ENCODE measurements at places on chromosomes 6 and 20.

DNA sequence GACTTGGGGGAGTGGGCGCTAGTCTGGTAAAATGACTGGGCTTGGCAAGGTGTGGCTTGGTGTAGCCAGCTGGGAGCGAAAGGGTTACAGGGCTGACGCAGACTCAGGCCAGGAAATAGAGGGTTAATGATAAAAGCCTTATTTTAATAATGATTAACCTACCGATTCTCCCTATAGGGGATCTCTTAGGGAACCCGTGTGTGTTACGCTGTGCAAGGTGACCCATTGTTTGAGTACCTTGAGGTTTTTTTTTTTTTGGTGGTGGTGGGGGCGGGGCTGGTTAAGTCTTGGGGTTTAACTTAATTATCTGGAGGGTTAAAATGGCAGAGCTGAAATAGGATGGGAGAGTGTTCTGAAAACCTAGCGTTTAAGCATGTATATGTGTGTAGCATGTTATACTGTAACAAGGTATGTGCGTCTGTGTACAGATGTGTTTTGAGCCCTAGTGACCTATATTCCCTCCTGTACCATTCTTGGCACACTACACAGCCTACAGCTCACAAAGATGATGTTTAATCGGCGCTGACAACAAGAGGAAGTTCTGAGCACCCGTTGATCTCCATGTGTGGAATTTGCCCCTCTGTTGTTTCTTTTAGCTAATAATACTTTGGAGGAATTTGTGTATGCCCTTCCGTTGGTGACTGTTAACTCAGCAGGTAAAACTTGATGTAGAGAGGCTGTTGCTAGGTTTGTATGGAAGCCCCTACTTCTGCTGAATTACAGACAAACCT lies 1.3 kb downstream of the CARMIL1 start:
- DNase-seq = no peak

- no peak for DNase-seq
Measured at GRCh38 chr6:117481278-117481925, 1.1 kb upstream of the DCBLD1 start.

DNA sequence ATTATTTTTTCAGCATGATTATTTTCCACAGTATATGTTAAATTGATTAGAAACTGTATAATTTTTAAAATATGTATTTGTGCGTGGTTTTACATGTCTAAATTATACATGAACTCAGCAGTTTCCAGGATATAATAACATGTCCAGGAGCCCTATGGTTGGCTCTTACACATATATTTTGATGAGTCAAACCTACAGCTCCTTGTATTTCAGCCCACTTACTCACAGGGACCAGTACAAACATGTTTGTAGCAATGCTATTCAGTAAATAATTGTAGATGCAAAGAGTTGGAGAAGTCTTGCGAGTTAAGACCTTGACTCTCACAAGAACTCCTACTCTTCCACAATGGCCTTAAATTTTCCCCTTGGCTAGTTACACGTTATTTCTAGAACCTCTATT lies 107.2 kb upstream of the SASH1 start:
- DNase-seq = no peak

DNA sequence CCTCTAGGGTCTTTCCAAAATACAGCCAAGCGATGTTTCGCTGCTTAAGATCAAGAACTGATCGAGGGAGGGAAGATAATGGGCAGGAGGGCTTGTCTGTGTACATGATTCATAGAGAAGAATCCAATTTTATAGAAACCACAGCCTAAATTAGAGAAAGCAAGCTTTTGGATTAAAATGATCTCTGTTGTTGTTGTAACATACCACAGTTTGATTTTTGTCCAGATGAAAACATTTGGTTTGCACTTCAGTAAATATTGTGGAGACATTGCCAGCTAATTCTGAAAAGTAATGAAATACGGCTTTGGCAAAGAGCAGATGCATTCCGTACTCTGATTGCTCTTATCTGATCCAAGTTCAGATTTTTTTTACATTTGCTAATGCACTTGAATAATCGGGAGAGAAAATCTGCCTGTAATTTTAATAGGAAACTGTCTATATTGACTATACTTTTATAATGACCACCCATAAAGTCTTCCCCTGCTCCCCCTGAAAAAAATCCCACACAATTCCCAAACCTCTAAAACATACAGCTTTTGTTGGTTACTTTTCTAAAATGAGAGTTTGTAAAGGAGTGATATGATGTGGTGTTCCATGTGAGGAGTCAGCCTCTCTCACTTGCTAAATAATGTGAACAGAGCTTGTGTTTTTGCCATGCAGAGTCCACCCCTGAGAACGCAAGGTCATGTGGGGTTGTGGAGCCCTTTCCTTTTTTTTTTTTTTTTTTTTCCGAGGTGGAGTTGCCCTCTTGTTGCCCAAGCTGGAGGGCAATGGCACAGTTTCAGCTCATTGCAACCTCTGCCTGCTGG lies 199.9 kb downstream of the DTNBP1 start:
- no peak for DNase-seq

GRCh38 chr6:110882274-110882619 lies 7.7 kb downstream of the AMD1 start:
- no peak for DNase-seq

- DNase-seq = no peak
Measured at GRCh38 chr6:16473184-16473907, 235.0 kb downstream of the GMPR start.

DNA sequence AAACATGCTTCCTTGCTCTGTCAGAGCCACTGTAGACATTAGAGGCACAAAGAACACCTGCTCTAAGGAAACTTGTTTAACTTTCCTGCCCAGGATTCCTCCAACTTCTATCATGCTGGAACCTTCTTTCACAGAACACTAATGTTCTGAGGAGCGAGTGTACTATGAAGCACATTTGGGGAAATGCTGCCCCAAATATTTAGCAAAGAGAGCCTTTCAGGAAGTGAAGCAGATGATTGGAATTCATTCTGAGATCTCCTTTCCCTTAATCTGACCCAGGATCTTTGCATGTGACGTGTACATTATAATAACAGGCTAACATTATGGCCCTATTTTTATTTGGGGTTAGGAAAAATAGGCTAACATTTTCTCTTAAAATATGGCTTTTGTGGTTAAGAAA lies 21.0 kb upstream of the FYN start:
- DNase-seq = no peak

- DNase-seq = no peak
Measured at GRCh38 chr20:9808166-9808565, 30.7 kb downstream of the PAK5 start.

- peak; percentile 38 for DNase-seq
Measured at GRCh38 chr20:62214067-62214466, 6.0 kb downstream of the HRH3 start.

DNA sequence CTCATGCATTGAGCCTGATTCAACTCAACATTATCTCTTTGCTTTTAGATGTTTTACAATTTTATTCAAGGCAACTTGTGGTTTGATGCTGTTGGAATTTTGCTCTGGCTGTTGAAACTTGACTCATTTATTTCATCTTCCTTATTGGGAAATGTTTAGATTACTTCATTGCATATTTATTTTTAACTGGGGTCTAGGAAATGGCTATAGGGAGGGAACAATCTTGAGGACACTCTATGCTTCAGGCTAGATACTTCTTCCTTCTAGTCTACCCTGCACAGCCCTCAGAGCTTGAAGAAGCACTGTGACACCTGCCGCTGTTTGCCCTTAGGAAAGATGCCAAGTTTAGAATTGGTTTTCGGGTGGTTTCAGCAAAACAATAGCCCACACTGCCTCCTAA lies 183.4 kb downstream of the ADGRG6 start:
- peak; percentile 3 for DNase-seq

GRCh38 chr20:5864428-5864827 lies 85.9 kb downstream of the TRMT6 start:
- DNase-seq = no peak

- no peak for DNase-seq
Measured at GRCh38 chr6:67393356-67393755, 1241.7 kb upstream of the ADGRB3 start.

- DNase-seq = no peak
Measured at GRCh38 chr6:11111769-11112437, 378 bp upstream of the ERVFRD-1 start.

DNA sequence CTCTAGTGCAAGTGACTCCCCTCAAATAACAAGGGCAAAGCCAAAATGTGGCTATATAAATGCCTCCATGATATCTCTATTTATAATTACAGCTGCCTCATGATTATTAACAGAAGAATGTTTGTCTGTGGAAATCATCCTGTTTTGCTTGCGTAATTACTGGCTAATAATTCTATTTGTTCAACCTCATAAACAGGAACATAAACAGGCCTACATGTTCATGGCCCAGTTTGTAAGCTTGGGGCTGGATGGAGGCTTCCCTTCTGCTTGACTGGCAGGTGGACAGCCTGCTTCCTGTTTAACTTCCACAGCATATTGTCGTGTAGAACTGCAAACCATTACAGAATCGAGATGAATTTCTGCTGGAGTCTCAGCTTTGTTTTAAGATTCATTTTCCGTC lies 766.0 kb upstream of the MAP3K7 start:
- DNase-seq = no peak

- no peak for DNase-seq
Measured at GRCh38 chr6:64777941-64778785, 928.9 kb downstream of the EYS start.

- DNase-seq = no peak
Measured at GRCh38 chr6:56683882-56684281, 41.2 kb upstream of the DST start.

DNA sequence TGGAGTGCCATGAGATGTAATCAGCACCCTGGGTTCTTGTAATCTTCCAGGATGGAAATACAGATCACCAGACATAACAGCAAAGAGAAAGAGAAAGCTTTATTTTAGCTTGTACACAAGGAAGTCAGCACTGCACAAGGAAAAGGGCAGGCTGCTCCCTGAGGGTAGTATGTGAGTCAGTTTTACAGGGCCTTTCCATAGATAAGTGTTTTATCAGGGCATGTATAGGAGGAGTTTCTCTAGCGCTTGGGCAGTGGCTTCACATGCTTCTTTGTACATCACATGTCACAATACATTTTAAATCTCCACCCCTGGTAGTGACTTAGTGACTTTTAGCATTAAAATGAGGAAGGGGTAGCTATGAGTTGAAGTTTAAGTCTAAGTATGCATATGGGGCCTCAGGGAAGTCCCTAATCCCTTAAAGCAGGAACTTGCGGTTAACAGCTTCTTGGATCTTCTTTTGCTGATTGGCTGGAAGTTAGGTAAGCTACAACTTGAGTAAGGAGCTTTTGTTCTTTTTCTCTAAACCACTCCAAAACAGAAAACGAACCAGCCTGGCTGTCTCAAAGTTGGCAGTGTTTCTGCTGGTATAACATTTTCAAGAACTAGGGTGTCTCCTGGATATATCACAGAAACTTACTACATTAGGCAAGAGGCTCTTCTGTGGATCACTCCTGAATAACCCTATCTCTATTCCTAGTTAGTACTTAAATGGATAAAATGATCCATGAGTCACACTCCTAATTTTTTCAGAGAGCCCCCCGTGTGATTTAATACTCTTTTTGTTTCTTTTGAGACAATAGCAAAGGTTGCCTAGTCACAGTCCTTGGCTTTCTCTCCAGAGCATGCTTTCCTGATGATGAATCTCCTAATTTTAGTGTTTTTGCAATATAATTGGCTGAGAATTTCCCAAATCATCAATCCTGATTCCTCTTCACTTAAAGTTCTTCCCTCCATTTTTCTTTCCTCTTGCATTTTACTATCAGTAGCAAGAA lies 60.2 kb downstream of the MRAP2 start:
- DNase-seq = no peak

DNA sequence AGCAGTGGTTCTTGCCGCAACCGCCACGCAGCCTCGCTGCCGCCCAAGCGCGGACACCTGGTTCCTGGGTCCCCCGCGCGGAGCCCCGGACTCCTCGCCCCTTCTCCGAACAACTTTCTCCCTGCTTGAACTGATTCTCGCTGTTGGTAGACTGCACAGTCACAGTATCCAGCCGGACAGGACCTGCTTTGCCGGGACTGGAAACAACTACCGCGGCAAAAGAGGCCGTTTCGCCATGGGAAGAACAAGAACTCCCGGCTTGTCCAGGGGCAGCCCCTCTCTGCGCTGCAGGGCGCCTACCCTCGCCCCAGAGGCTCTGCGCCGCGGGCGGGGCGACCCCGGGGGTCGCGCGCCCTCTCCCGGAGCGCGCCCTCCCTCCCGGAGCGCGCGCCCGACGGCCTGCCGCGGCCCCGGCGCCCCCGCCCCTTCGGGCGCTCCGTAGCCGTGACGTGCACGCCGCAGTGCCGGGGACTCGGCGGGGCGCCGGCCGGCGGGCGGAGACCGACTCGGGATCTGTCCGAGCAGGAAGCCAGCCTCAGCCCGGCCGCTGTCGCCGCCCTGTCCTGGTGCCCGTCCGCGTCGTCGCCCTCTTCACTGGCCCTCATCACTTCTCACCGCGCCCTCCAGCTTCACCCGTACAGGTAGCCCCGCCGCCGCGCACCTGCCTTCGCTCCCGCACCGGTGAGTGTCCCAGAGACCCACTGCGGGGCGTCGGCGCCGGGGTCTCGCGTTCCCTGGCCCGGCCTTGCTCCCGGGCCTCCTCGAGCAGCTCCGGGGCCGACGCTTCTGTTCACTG lies at the start of gene MYO6:
Gene MYO6 (plus strand): TSS at position 497 of the 796 bp plus-strand sequence. CDS start 68,309 bp downstream, outside the sequence.
- DNase-seq = peak; percentile 64

- DNase-seq = no peak
Measured at GRCh38 chr6:96330884-96331283, 190.7 kb upstream of the UFL1 start.

DNA sequence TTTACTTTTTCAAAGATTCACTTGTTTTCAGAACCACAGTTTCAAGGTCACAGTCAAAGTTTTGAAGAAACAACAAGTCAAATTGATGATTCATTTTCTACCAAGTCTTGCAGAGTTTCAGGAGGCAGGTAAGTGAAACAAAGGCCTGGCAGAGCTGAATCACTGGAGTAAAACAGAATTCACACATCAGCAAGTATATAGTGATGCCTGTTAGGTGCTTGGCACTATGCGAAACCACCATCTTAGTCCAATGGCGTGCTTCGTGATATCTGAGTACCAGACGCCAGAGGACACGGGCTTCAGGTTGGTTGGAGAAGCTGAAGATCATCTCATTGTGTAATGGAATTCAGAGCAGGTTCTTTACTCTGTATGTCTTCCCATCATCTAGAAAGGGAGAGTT lies 75.9 kb downstream of the RTN4IP1 start:
- no peak for DNase-seq

- DNase-seq = no peak
Measured at GRCh38 chr6:159493898-159494585, 199.0 kb downstream of the SOD2 start.

DNA sequence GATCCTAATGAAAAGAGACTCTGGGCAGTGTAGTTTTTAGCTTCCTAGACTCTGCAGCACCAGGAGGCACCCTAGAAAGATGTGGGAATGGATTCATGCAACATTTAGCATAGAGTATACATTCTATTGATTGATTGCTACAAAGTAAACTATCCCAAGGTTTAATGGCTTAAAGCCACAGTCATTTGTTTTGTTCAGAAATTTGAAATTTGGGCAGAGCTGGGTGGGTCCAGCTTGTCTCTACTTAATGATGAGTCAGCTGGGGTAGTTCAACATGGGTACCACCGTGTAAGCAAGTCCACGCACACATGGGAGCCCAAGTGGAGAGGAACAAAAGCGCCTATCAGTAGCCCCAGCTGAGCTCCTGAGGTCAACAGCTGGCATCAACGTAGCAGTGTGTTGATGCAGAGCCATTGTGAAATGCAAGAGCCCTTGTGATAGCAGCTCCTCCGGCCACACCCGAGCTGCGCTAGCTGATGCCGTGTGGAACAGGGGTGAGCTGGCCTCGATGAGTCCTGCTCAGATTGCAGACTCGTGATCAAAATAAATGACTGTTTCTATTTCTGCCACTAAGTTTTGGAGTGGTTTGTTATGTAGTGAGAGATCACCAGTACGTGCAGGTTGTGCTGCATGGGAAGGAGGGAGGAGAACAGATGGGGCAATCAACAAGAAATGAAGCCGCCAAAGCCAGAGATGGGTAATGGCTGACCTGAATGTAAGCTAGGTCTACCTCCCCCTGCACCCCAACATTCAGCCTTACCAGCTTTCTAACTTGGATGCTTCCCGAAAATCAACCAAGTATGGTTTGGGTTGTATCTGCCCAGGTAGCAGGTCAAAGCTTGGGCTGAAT lies 45.7 kb upstream of the TRAF3IP2 start:
- DNase-seq = no peak
